Smooth muscle cell of the pulmonary artery (primary cell): ENCODE measurements at places on chromosomes 12 and 14. TPM values are rescaled to one million over a fixed set of nuclear protein-coding genes. Genes with fewer than 3 reads are reported as not detected.

DDX55 gene
- 12.3 and 17.1 TPM in 2 replicates for total RNA-seq

BHLHE41 gene
- total RNA-seq: 5.3 and 6.1 TPM in 2 replicates

TPH2 gene
- total RNA-seq: not detected in 2 replicates

VIPAS39 gene
- 24.9 and 26.6 TPM in 2 replicates for total RNA-seq

KRT82 gene
- total RNA-seq: not detected in 2 replicates

SRRM4 gene
- total RNA-seq: not detected in 2 replicates

STAT2 gene
- total RNA-seq: 229 and 230 TPM in 2 replicates
